ENCODE measurements at places on chromosomes 2 and 18.

DNA sequence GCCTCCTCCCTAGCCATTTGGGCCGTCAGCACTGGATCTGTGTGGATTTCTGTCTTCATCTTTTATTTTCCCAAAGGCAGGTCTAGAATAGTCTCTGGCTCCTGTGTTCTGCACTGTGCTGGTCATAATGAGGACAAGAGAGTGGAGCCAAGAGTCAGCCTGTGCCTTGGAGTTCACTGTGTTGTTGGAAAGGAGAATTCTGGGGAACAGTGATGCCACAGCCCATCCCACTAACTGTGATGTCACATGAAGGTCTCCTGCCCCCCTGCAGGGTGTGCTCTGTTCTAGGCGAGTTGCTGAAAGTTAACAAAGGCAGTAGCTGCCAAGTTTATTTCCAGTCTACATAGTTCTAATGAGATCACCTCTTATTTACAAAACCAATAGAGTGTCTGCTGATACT is 248.5 kb downstream of the TPGS2 start:
- DNase-seq: no peak

DNA sequence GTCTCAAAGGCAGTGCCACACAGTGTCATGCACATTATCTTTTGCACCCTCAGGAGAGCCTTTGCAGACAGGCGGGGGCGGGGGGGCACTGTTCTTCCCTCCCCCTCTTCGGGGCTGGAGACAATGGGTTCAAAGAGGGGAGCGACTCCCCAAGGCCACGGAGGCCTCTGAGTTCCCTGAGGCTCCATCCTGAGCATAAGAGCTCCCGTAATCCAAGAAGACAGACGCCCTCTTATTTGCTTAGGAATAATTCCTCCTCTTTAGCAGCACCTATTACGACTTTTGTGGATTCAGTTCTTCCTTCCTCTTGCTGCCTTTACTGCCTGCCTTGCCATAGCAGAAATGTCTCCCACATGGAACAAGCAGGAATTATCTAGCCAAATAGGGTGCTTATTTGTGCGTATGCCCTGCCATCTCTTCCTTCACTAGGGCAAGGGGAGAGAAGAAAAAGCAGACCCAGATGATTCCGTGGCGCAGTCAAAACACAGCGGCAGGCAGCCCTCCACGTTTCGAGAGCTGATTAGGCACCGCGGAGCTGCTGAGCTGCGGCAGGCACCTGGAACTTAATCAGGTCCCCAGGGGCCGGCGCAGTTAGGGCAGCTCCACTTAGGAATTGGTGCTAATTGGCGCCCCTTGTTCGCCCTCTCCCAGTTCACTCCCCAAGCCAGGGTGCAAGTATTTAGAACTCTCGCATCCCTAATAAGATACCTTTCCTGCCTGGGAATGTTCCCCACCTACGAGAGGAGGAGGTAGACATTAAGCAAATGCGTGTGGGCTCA is 233.4 kb upstream of the MYT1L start:
- DNase-seq: no peak

DNA sequence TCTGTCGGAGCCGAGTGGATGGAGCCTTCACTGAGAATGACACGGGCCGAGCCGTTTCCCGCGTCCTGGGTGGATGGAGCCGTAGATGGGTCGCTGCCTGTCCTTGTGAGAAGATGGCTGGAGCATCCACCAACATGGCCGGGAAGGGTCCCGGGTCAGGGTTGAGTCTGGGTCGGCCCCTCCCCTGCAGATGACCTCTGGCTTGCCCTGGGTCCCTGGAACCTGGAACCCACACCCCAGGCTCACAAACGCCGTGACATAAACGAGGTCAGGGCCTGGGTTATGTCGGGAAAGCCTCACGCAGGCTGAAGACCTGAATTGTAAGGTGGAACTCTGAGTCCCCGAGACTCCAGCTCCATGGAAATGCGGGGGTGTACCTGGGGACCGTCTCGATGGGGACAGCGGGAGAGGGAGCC is 94.9 kb downstream of the NFATC1 start:
- DNase-seq: no peak

DNA sequence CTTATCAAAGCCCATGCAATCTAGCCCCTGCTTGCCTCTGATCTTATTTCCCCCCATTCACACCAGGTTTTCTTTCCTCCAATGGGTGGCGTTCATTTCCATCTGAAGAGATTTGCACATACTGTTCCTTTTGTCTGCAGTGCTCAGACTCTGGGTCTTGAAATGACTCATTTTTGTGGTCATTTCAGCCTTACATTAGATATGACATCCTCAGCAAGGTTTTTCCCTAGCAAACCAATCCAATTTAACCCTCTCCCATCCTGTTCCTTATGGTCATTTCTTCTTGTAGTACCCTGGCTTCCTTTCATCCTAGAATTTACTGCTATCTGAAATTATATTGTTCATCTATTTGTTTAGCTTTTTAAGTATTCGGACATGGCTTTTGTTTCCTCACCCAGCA is 42.5 kb upstream of the SCN1A start:
- no peak for DNase-seq

DNA sequence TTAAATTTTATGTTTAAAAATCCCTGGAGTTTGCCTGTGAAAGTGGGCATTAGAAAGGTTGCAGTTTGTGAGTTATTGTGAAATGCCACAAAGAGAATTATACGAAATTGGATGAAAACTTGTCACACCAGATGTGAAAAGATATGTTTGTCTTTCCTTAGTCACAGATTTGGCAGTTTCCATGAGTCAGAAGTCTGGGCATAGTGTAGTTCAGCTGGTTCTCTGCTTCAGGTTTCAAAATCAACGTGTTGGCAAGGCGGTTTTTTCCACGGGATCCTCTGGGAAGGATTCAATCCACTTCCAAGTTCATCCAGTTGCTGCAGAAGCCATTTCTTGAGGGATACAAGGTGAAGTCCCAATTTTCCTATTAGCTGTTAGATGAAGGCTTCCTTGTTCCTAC is 658.0 kb upstream of the CDH2 start:
- DNase-seq: no peak

DNA sequence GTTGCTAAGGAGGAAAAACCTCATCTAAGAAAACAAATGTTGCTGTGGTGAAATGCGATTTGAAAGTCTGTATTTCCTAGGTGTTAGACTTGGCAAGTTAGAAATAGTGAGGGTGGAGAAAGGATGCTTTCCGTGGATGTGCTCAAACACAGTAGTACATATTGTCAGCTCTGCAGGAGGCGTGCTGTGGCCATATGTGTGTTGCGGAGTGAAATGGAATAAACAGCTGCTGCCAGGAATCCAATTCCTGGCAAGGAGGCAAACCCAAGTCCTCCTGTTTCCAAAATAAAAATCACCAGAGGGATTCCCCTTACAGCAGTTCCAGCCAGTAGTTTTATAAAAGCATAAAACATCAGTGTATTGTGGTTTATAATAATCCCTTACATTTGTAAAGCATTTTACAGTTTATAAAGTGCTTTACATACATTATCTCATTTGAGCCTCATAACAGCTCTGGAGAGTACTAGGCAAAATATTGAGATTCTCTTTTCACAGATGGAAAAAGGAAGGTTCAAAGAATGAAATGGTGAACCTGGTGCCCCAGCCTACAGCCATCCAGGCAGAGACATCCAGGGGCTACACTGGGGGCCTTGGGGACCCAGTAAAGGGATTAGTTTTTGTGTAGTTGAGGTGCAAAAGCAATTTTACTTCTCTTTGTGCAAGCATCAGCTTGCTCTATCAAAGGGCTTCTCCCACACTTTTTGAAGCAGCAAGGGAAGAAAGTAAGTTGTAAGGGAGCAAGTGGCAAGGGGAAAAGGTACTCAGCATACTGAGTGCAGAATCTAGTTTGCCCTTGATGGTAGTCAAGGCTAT is 206.0 kb downstream of the AGPS start:
- DNase-seq: no peak

DNA sequence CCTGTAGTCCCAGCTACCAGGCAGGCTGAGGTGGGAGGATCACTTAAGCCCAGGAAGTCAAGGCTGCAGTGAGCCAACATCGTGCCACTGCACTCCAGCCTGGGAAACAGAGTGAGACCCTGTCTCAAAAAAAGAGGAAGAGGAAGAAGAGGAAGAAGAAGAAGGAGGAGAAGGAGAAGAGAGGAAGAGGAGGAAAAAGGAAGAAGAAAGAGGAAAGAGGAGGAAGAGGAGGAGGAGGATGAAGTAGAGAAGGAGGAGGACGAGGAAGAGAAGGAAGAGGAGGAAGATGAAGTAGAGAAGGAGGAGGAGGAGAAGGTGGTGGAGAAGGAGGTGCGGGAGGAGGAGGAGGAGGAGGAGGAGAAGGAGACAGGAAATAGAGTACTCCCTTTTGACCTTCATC is 38.0 kb downstream of the CFAP210 start:
- no peak for DNase-seq
